Astrocyte of the spinal cord (primary cell): ENCODE measurements at places on chromosomes 6 and 20.

DNA sequence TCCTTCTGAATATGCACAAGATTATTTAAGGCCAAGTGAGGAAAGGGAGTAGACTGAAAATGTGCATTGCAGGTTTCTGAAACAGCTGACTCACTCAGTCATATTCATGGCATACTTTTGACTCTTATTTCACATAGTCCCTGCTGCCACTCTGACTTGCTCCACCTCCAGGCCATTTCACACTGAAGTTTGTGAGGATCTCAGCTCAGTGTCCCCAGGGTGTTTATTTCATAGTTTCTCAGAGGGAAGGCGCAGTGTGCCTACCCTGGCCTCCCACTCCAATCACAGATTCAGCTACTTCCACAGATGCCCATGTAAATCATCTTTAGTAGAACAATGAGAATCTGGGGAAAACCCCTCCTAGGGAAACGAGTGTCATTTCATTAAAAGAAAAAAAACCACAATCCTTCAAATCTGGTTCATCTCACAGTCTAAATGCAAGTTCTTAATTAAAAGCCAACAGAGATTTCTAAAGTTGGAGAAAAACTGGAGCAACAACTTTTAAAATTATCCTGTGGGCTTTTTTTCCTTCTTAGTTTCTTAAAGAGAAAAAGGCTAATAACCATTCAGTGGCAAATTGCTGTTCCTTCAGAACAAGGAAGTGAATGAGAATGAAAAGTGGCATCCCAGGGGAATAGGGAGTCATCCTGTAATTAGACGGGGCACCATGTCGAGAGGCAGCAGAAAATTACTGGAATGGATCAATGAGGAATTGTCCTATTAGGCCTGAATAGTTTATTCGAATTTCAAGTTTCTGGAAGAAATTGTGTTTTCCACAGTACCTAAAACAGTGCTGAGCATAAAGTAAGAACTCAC lies 133.6 kb downstream of the TFAP2B start:
- DNase-seq = no peak

GRCh38 chr6:137161949-137162348 lies 11.5 kb downstream of the IL22RA2 start:
- no peak for DNase-seq

- no peak for DNase-seq
These were observed 16.1 kb downstream of the TP53INP2 start for GRCh38 chr20:34720266-34720665.

DNA sequence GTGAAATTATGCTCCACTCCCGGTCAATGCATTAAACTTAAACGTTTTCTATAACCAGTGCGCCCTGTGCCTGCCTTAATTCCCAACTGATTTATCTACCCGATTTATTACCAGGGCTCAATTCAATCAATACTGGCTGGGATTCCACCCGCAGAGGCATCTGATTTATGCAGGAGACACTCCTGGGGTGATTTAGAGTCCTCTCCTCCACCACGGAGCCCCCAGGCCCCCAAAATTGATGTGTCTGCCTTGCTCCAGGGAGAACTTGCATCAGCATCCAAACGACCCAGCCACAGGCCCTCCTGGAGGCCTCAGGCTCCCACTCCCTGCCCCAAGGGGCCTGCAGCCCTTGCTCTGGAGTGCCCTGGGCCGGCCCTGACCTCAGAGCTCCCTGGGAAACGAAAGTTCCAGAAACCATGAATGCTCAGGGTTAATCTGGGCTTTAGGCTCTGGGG lies 29.5 kb downstream of the ANKRD60 start:
- no peak for DNase-seq

GRCh38 chr6:116445102-116445501 lies 16.1 kb upstream of the CALHM6 start:
- DNase-seq = no peak
